Ureter (tissue), 1 donor: ENCODE measurements at places on chromosomes 6 and 20. TPM values are rescaled to one million over a fixed set of nuclear protein-coding genes. Genes with fewer than 3 reads are reported as not detected.

Gene SLC2A10
- 25.9 TPM for total RNA-seq

Gene NHSL1
- total RNA-seq, result 25.1 TPM

Gene SLC22A7
- total RNA-seq, result not detected

Gene PTCRA
- total RNA-seq, result 0.55 TPM

Gene CDSN
- total RNA-seq, result not detected

Gene PPIL6
- total RNA-seq, result 2.9 TPM

Gene HLA-DQB2
- 8.1 TPM for total RNA-seq

Gene WFDC6
- total RNA-seq, result not detected

Gene CALHM4
- total RNA-seq, result not detected

Gene APCDD1L
- 2.3 TPM for total RNA-seq

Gene DNMT3B
- 3.4 TPM for total RNA-seq

Gene BPIFA1
- total RNA-seq, result not detected

Gene RIPOR3
- total RNA-seq, result 5.0 TPM

Gene CBFA2T2
- total RNA-seq, result 20.7 TPM

Gene GRM1
- not detected for total RNA-seq

Gene REM1
- 8.6 TPM for total RNA-seq

Gene RNF217
- 26.5 TPM for total RNA-seq

Gene HCRTR2
- not detected for total RNA-seq

Gene PAK5
- total RNA-seq, result 0.13 TPM

Gene CCN5
- total RNA-seq, result 1.1 TPM

Gene SERPINB1
- total RNA-seq, result 43.8 TPM

Gene LGSN
- not detected for total RNA-seq

Gene CAGE1
- not detected for total RNA-seq

Gene C6orf15
- not detected for total RNA-seq

Gene RRBP1
- total RNA-seq, result 144 TPM

Gene RPS21
- total RNA-seq, result 1,691 TPM
